Right ventricle myocardium inferior (tissue), 1 donor: ENCODE measurements at places on chromosomes 13 and 19. TPM values are rescaled to one million over a fixed set of nuclear protein-coding genes. Genes with fewer than 3 reads are reported as not detected.

DNA sequence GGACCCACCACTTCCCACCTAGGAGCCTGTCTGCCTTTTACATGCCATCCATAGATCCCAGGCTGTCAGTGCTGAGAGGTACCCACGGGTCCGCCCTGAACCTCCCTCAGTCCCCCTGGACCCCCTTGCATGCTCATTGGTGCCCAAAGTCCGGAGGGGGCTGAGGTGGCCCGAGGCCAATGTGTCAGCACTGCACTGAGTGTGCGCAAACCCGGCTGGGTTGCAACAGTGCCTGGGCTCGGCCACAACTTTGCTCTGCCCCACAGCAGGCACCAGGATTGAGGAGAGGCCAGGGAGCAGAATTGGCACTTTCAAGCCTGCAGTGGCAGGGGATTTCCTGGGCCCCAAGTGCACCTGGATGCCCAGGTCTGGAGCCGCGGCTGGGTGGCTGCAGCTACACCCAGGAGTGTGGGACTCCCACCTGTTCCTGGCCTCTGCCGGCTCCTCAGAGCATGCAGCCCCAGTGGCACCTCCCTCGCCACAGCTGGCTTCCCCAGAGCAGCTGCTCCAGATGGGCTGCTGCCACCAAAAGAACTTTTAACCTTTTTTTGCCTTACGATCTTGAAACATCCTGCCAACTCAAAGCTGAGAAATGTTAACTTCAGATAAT lies 837.0 kb downstream of the SLITRK6 start:
- DNase-seq = no peak

DNA sequence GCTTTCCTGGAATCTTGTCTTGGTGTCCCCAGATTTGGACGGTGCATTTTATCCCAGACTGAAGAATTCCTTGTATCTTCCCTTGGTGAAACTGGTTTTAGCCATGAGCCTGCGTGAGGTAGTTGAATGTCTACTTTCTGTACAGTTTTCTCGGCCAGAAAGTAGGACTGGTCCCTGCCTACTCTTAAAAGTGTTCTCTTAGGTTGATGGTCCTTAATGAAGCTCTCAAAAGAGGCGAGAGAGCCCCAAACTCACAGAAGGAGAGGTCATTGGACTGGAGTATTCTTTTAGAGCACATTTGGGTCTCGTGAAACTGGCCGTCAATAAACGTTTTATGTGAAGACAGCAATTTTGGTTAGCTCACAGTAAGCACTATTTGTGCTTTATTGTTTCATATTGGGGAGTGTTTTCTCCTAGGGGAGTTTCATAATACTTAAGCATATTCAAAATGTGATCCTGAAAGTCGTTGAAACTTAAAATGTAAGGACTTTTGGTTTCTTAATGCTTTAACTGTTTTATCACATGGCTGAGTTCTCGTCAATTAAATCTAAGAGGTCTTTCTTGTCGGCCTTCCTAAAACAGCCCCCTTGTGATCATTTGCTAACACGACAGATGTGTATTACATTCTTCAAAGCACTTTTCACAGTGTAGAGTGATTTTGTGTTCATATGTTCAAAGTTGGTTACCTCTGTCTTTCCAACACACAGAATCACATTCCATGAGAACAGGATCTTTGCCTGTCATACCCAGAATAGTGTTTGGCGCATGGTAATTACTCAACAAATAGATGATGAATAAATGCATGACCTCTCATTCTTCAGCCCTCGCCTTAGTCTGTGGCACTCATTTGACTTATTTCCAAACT lies 889 bp downstream of the GTF2F2 start:
- DNase-seq = no peak

The TUBB4A gene
- total RNA-seq = 6.2 TPM

The AKAP11 gene
- 19.3 TPM for total RNA-seq

The PTPRS gene
- total RNA-seq = 61.0 TPM
